ENCODE measurements at places on chromosomes 6 and 20.

DNA sequence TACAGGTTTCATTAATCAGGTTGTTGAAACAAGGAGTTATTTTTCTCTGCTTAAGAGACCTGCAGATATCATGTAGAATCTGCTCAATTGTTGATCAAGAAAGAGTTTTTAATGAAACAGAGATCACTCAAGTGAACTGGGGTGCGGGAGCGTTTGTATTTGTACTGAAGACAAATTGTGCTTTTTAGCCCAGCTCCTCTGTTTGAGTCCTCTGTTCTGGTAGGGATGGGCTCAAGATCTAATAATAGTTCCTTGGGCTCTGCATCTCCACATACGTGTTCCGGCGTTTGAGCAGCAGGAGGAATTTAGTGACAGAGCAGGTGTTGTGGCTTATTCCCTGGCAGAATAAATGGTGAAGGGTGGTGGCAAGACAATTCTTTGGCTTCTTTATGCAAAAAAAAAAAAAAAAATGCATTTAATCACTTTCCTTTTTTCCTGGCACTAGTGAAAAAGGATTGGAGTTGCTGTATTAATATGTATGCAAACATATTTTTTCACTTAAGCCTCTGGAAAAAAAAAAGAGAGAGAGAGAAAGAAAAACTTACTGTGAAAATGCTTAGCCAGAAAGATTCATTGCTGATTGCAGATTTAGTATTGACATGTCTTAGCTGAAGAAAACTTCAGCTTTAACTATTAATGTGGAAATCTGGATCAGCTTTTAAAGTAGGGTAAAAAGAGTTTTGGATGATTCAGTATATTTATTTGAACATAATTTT is 4.0 kb downstream of the CITED2 start:
- no peak for DNase-seq

GRCh38 chr6:138953451-138953850 is 34.6 kb downstream of the REPS1 start:
- no peak for DNase-seq

GRCh38 chr6:45686841-45687569 is 309.3 kb upstream of the SUPT3H start:
- DNase-seq = no peak

GRCh38 chr6:83258517-83258916 is 65.4 kb downstream of the RWDD2A start:
- DNase-seq = no peak

GRCh38 chr20:50366270-50367103 is 143.7 kb upstream of the PTPN1 start:
- no peak for DNase-seq

DNA sequence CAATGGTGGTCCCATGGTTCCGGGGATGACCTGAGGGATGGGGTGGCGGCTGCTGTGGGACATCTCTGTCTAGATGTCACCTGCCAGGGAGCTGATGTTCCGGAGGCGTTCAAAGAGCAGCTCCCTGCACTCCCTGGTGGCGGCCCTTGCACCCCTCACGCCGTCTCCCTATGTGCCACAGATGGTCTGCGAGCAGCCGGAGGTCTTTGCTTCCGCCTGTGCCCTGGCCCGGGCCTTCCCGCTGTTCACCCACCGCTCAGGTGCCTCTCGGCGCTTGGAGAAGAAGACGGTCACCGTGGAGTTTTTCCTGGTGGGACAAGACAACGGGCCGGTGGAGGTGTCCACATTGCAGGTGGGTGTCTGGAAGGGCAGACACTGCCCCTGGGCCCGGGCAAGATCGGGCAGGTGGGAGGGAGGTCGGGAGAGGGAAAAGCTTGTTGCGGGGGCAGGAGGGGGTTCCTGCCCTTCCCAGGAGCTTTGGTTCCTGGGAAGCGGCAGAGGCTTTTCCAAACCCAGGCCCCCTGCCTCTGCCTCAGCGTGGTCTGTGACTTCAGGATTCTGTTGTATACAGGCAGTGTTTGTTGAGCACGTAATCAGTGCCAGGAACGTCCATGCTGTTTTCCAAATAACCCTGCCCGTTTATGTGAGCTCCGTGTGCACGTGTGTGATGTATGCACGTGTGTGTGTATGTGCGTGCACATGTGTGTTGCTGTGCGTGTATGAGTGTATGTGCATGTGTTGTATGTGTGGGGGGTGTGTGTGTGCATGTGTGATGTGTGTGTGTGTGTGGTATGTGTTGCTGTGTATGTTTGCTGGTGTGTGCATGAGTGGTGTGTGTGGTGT is 1.9 kb downstream of the NPEPL1 start:
- DNase-seq = no peak

All from stimulated activated CD4-positive, alpha-beta T cell treated with anti-CD3 and anti-CD28 coated beads, Interleukin-4, amount 100 ng/mL, for 4 hours (primary cell).